ENCODE measurements at places on chromosomes 4 and X.
A peak's percentile ranks its signal among the peaks of the same experiment; 100 is the strongest.

GRCh38 chr4:38062088-38062775 is 102.0 kb downstream of the PTTG2 start:
- DNase-seq: peak; percentile 56

- DNase-seq: no peak
Observed at GRCh38 chr4:3514806-3515501, 17.3 kb downstream of the LRPAP1 start.

- DNase-seq: no peak
Observed at GRCh38 chrX:394830-395229, 8.1 kb upstream of the PPP2R3B start.

DNA sequence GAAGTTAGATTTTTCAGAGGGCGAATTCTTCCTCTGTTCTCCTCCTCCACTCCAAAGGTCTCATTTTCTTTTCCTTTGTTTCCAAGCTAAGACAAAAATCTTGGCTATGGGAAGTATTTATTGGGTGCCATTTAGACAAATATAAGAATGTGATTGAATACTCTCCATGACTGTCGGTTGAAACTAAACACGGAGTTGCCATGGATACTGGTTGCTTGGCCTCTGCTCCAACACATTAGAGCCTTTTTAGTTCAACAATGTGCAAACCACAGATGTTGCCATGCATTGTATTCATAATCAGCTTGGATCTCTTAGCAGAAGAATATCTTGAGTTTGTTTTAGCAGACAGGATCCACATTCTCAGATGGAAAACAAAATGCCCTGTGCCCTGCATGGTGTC is 366.5 kb upstream of the LCORL start:
- DNase-seq: no peak

DNA sequence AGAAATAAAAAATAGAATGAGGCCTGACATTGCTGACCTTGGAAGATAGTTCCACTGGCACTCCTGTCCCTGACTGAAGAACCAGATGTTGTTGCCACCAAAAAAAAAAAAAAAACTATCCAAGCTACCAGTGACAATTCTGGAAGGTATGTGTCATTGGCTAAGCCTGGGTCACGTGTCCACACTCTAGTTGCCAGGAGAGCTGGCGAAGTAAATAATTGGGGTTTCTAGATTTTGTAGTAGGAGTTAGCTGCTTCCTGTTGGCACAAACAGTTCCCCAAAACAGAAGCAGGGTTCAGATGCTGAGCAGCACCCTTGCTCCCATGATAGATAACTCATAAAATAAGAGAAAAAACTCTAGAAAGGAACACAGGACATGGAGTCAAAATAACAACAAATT is 20.5 kb downstream of the MND1 start:
- no peak for DNase-seq

DNA sequence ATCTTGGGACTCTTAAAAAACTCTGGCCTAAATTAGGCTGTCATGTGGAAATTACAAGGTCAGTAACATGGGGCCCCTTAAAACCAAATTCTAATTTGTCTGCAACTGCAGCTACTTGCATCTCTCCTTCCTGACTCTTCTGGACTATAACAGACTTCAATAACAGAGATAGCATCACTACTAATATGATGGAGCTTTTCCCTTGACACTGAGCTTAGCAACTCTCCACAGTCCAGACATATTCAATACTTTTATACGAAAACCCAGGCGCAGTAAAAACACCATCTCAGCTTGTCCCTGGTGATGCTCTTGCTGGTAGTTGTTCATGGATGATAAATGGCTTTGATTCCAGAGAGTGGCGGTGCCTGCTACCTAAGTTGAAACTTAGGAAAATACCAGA is 850.4 kb downstream of the STIM2 start:
- DNase-seq: no peak

DNA sequence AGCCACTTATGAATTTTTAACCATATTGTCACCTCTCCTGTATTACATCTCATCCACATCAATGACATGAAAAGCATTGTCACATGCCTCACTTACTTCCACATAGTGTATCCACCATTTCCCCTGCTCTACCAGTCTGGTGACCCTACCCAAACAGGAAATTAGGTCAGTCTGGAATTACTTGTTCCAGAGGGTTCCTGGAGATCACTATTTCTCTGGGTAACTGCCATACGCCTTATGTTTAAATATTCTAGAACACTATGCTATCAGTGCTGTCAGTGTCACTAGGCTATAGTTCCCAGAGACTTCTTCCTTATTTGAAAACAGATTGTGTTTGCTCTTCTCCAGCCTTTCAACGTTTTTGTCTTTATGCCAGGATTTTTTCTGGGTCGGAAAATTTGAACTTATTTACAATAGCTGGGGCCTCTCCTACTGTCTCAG is 15.0 kb downstream of the SRPX2 start:
- no peak for DNase-seq

DNA sequence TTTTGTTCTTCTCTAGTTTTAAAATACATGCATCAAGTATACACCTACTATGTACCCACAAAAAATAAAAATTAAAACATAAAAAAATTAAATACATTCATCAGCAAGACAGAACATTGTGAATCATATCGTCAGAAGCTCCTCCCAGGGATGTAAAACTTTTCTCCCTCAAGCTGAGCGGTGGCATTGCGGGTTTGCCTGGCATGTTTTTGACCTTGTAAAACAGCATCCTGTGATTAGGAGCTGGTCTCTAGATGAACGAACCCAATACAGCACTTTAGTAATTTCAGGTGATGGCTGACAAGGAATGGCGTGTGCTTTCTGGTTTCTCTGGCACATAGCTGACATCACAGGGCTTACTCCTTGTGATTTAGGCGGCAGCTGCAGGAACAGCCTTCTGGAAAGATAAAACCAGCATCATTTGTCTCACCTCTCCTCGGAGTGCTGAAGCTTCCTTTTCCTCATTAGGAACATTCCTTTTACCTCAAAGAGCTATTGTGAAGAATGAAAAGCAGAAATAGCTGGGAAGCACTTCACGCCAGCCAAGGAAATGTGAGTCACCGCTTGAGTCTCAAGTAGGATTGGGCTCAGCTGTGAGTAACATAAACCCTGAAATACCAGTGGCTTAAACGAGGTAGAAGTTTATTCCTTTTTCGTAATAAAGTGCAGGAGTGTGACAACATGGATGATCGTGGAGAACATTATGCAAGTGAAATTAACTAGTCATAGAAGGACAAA is 44.3 kb downstream of the NYX start:
- DNase-seq: no peak

DNA sequence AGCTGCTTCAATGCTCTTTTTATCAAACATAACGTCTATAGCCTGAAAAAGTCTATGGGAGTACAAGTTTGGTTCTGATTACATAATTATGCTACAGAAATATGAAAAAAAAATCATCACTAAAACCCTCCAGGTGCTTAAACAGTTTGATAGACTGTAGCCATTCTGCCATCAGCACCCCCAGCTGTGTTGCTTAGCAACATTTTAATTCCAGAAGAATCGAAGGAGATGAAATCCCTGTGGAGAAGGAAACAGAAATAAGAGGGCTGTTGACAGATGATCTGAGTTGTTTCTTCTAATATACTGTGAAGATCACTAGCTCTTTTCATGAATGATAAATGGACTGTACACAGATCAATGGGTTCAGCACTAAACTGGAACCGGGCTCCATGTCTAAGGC is 402.8 kb downstream of the AFF2 start:
- DNase-seq: no peak

DNA sequence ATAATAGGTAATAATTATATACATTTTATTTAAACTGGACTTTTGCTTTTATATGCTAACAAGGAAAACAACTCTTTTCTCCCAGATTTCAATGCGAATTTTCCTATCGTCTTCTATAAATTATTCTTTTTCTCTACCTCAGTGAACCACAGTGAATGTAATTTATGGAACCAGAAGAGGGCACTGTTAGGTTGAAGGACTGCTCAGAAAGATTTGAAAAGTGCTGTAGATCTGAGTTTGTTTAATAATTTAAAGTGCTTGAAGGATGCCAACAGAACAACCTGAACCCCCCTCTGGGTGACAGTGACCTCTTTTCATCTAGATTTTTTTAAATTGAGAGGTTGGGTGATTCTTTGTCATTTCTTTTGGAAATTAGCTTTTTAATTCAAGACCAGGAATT is 54.9 kb downstream of the PHOX2B start:
- no peak for DNase-seq

GRCh38 chr4:8540991-8541390 is 39.2 kb upstream of the GPR78 start:
- DNase-seq: no peak

- no peak for DNase-seq
Observed at GRCh38 chr4:121139533-121140222, 24.4 kb downstream of the TNIP3 start.

- no peak for DNase-seq
Observed at GRCh38 chr4:137000432-137000831, 531.9 kb downstream of the PCDH18 start.

GRCh38 chrX:71251466-71251973 is 2.4 kb downstream of the ZMYM3 start:
- peak; percentile 9 for DNase-seq

DNA sequence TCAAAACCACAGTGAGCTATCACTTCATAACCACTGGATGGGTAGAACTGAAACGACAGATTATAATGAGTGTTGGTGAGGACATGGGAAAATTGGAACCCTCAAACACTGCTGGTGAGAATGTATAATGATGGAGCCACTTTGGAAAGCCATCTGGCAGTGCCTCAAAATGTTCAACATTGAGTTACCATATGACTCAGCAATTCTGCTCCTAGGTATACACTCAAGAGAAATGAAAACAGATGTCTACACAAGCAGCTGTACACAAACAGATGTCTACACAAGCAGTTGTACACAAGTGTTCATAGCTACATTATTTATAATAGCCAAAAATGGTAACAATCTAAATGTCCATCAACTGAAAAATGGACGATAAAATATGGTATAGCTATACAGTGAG is 143.9 kb downstream of the PDGFRA start:
- no peak for DNase-seq

- no peak for DNase-seq
Observed at GRCh38 chrX:12419591-12419990, 281.3 kb downstream of the FRMPD4 start.

GRCh38 chr4:17510582-17510981 is 1.3 kb downstream of the QDPR start:
- no peak for DNase-seq

- no peak for DNase-seq
Observed at GRCh38 chr4:182842104-182842600, 75.0 kb downstream of the DCTD start.

- no peak for DNase-seq
Observed at GRCh38 chr4:75834772-75835154, 67.5 kb downstream of the PPEF2 start.

GRCh38 chr4:183658362-183659028 is 490 bp downstream of the RWDD4 start:
- peak; percentile 3 for DNase-seq

- DNase-seq: peak; percentile 81
Observed at GRCh38 chr4:145299380-145300076, 119.1 kb upstream of the OTUD4 start.

DNA sequence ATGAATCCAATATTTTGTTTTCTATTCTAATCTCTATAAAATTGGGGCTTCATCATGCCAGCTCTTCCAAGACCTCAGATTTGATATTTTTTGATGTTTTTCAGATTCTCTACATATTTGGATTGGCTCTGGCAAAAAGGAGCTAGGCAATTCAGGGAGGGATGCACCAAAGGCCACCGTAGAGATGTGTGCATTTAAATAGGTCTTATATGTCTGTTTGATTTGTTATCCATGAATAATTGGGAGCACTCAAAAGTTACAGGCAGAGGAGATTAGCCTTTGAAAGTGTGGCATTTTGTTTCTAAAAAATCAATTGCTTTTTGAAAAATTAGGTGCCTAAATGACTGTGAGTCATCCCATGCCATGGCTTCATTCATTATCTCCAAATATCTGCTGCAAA is 147.1 kb upstream of the RPS6KA6 start:
- DNase-seq: no peak

- no peak for DNase-seq
Observed at GRCh38 chrX:53684415-53685192, 1.9 kb downstream of the HUWE1 start.

- no peak for DNase-seq
Observed at GRCh38 chr4:6914448-6914847, 4.8 kb downstream of the TBC1D14 start.

DNA sequence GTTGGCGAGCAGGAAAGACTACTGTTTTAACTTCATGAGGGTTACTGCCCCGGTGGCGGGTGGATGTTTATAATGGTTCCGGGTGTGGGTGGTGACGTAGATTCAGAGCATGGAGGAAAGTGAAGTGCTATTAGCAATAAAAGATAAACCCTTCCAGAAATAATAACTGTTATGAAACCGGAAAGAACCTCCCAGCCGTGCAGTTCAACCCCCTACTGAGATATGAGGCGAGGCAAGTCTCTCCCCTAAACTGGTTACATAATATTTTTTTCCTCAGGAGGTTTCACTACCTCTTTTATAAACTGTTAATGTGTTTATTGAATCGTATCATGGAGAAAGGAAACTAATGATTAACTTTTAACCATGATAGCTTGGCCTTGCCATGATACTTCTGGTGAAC is 33.9 kb upstream of the STIM2 start:
- DNase-seq: no peak

DNA sequence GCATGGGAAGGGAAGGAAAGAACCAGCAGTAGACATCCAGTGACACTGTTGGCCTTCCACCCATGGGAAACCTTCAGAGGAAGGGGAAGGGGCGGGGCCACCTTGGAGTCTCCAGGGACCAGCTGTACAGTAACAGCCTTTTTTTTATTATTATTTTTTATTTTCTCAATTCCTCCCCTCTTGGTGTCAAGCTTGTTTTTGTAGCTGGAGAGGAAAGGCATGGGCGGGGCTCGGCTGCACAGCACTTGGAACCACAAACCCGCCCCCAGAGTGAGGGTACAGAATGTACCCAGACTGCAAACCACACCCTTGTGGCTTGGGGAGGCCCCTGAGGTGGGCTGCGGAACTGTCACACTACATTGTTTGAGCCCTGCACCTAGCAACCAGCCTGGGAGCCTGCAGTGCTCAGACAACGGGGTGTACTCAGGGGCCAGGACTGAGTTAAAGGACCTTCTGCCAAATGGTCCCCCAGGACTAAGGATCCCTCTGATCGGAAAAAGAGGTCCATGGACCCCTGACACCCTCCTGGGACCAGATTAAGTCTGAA is 45.7 kb downstream of the PRPS1 start:
- peak; percentile 66 for DNase-seq

DNA sequence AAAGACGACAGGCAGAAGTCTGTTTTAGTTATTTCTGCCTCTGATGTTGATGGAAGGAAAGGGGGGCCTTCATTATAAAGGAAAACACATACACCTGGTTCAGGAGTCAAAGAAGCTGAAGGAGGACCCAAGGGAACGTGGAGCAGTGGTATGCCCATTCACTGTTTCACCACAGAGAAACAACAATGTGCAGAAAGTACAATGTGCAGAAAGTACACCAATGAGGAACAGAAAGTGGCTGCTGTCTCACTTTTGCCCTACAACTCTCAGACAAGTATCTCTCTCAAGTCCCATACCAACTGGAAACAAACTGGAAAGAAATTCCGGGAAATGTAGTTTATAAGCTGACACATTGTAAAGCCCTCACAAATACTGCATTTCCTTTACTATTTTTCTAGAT is 564.5 kb downstream of the TRAM1L1 start:
- DNase-seq: no peak

Data from stimulated activated CD4-positive, alpha-beta T cell treated with anti-CD3 and anti-CD28 coated beads, Interleukin-4, amount 100 ng/mL, for 4 hours (primary cell).